NT2/D1 (cell line): ENCODE measurements at places on chromosomes 1 and 21.

DNA sequence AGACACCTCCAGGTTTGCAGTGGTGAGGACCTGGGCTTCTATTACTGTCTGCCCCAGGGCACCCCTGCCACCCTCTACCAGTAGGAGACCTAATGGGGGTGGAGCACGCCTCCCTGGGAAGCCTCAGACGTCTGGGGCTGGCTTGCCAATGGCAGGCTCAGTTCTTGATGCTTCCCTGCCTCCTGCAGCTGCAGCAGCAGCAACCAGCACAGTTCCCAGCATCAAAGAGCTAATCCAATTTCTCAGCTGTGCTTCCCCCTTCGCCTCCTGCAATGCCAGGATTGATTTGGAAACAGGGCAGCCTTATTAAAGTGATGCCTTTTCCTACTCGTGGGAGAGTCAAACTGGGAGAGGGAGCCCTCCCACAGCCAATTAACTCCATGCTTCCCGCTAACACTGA is 8.2 kb downstream of the SYT2 start:
- no peak for DNase-seq

DNA sequence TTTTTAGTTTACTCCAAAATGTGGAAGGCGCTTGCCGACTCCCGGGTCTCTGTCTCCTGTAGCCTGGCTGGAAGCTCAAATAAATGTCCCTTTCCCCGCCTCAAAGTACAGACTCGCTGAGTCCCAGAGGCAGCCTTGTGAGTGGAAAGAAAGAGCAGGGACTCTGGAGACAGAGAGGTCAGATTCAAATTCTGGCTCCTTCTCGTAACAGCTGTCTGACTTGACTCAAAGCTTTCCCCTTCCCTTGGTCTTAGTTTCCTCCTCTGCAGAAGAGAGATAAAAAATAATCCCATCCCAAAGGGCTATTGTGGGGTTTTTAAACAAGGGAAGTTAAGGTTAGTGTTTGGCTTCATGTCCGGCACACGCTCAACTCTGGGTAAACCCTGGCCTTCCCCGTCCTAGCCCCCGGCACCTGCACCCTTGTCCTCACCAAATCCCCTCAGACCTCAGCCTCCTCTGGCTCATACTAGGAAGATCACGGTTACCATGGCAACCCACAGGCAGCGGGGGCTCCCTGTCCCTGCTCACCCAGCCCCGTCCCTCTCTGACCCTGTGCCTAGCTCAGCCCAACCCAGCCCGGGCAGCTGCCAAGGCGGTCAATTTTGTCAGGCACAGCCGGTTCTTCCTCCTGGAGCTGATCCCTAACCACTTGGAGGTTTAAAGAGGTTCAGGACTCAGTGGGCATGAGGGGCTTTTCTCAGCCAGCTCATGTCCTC is 49.2 kb upstream of the IGSF21 start:
- DNase-seq, result no peak

- DNase-seq, result no peak
These were observed 128.3 kb downstream of the EDEM3 start for GRCh38 chr1:184626076-184627006.

GRCh38 chr1:208048904-208049303 is 138.0 kb upstream of the CD34 start:
- no peak for DNase-seq

- DNase-seq, result peak; percentile 35
These were observed 180.1 kb downstream of the EDEM3 start for GRCh38 chr1:184574588-184574987.

- no peak for DNase-seq
These were observed 21.8 kb downstream of the RSPH1 start for GRCh38 chr21:42474043-42474831.

- no peak for DNase-seq
These were observed 4.6 kb downstream of the ZBTB48 start for GRCh38 chr1:6584126-6585080.

GRCh38 chr1:20538760-20539551 is 13.4 kb upstream of the FAM43B start:
- no peak for DNase-seq

DNA sequence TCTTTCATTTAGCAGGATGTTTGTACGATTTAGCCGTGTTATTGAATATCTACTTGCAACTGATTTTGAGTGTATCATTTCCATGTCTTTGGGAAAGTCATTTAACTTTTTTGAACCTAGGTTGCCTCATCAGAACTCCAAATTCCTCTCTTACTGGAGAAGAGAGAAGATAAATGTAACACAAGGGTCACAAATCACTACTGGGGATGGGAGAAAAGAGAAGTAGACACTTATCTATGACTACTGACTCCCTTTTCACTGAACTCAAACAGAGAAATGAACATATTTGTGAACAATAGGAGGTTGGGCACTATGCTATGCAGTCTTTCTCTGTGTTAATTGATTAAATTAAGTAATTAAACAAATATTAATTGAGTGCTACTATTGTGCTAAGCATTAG is 42.2 kb downstream of the TENT5C start:
- DNase-seq, result no peak

DNA sequence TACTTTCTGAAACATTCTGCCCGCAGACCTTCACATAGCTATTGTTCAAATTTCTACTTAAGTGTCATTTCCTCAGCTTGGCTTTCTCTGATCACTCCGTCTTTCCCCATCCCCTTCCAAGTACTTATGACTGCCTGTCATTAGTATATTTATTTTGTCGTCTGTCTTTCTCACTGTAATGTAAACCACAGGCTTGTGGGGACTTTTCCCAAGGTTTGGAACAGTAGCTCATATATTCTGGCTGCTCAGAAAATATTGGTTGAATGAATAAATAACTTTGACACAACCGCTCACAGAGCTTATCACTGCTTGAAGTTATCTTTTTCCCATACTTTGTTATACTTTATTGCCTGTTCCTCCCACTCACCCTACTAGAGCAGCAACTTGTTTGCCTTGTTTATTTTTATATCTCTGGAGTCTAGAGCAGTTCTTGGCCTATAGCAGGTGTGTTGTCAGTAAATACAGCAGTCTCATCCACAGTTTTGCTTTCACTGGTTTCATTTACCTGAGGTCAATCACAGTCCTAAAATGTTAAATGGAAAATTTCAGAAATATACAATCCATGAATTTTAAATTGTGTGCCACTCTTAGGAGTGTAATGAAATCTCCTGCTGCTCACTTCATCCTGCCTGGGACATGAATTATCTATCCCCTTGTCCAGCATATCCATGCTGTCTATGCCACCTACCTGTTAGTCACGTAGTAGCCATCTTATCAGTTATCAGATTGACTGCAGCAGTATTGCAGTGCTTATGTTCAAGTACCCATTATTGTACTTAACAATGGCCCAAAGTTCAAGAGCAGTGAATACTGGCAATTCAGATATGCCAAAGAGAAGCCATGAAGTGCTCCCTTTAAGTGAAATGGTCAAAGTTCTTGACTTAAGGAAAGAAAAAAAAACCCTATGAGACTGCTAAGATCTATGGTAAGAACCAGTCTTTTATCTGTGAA is 2.4 kb upstream of the CNIH4 start:
- no peak for DNase-seq

DNA sequence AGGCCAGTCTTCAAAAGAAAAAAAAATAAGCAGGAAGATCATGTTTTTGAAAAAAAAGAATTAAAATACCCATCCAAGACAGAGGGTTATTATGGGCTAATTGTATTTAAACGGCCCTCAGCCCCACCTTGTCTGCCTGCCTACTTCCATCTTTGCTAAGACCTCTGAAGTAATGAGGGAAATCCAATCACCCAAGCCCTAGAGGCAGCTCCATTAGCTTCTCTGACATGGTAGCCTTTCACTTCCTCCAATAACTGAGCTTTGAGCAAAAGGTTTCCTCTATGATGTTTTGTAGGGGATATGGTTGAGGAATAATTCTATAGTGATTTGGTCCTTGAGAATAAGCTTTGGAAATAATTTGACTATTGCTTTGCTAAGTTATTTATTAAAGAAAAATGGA is 178.2 kb upstream of the SGIP1 start:
- DNase-seq, result no peak

DNA sequence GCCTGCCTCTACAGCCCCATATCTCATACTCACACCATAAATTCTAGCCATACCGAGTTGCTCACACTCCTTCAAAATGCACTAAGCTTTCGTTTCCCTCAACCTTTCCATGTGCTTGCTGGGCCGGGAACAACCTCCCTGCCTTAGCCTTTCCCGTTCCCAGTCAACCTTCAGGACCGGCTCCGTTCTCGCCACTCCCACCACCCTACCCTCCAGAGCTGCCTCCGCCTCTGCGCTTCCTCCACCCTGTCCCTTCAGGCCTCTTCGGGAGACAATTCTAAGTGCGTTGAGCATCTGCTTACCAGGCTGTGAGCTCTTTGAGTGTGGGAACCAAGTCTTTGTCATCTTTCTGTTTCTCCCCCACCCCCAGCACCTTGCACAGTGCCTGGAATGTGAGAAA is 31.6 kb downstream of the KCNN3 start:
- DNase-seq, result no peak

DNA sequence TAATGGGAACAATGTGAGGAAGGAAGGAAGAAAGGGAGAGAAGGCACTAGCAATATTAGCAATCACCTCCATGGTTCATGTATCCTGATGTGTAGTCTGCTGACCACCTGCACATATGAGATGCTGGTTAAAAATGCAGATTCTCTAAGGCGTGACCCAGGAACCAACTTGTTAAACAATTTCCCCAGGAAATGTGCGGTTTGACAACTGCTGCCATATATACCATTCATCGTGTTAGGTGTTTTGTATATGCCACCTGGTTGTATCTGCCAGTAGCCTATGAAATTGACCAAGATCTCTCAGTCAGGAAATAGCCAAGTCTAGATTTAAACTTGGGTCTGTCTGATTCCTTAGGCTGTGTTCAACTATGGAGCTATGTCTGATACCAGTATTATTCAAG is 4.1 kb downstream of the SEMA4A start:
- no peak for DNase-seq

DNA sequence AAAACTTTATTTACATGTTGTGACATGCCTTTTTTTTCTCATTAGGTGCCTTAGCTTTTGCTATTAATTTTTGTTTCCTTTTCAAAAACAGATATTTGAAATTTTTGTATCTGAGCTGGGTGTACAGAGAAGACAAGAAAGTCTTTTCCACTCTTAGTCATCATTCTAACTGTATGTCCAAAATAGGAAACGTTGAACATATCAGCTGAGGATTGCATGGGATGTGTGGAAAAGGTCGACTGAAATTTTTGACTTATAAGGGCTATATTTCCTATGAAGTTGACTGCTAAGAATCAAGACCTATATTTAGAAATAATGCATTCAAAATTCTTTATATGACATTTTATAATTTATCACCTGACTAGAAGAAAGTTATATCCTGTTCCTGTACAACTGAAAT is 270.0 kb upstream of the ZRANB2 start:
- no peak for DNase-seq

GRCh38 chr1:116587501-116588227 is 16.8 kb upstream of the CD58 start:
- no peak for DNase-seq
